ENCODE measurements at places on chromosomes 1 and 21. TPM values are rescaled to one million over a fixed set of nuclear protein-coding genes. Genes with fewer than 3 reads are reported as not detected.

DNA sequence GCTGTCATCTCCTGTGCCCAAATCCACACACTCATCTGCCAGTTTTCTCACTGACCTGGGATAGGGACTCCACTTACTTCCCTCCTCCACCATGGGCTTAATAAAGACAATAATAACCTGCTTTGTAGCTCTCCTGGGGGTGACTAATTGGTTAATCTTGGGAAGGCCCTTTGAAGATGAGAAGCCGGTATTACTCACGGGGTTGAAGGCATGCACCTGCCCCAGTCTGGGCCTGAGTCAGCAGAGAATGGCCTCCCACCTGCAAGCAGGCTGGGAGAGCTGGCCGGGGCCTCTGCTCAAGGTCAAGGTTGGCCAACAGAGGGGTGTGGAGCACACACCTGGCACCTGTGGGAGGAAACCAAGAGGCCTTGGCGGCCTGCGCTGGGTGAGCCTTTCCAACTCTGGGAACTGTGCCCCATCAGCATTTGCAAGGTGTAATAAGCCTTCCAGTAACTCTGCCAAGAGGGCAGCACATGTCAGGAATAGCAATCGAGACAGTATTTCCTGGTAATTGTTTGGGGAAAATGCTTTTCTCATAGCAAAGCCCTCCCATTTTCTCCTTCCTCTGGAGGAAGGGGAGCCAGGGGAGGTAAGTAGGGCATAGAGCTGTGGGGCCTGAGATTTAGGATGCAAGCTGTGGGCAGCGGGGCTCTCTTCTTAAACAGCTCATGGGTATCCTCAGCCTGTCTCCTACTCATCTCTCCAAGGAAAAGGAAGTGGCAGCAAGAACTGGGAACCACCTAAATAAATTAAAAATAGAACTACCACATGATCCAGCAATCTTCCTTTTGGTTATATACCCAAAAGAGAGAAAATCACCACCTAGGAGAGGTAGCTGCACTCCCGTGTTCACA is 49.0 kb downstream of the TOMM20 start:
- DNase-seq, result peak; percentile 93

GRCh38 chr1:201250326-201251011 is 32.8 kb upstream of the PKP1 start:
- peak; percentile 9 for DNase-seq

DNA sequence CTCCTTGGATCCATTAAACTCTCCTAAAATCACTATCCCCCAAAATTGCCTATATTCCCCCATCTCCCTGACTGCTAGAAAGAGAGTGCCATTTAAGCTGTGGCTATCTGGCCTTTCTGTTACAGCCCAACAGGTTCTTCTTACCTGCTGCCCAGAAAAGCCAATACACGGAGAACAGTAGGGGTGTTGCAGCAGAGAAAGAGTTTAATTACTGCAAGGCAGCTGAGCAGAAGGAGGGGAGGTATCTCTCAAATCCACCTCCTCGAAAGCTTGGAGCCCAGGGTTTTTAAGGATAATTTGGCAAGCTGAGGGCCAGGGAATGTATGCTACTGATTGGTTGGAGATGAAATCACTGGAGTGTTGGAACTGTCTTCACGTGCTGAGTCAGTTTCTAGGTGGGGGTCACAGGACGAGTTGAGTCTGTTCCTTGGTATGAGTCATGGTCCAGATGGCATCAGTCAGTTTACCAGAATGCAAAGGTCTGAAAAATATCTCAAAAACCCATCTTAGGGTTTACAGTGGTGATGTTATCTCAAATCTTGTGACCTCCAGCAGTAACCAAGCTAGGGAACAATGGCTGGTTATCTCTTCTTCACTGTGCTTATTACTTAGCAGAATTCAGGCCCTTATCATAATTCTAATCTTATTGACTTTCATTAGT is 89.8 kb downstream of the SMYD3 start:
- DNase-seq, result no peak

DNA sequence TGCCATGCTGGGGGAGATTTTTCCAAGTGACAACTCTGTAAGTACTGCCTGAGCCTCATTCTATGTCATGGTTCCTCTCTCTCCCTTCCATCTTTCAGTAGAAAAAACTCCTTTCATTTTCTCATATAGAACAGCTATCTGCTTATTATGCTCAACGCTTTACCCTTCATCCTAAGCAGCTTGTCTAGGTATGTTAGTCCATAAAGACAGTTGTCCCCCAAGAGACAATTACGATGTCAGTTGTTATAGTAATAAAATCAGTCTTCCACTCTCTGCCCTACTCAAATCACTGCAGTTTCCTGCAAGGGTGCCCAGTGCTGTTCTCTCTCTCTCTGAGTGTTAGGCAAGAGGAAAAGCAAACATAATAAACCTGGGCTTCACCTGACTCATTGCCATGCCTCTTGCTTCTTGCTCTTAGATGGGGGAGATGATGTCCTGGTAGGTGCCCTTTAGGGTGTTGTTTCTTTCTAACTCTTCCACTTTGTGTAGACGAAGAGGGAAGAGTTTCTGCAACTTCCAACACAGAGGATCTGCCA is 59.4 kb downstream of the PAPPA2 start:
- no peak for DNase-seq

The LCE3A gene
- total RNA-seq, result not detected

The ADGRL4 gene
- 9.3 TPM for total RNA-seq
